Tongue (tissue), 3 donors: ENCODE measurements at places on chromosomes 2 and 18.

DNA sequence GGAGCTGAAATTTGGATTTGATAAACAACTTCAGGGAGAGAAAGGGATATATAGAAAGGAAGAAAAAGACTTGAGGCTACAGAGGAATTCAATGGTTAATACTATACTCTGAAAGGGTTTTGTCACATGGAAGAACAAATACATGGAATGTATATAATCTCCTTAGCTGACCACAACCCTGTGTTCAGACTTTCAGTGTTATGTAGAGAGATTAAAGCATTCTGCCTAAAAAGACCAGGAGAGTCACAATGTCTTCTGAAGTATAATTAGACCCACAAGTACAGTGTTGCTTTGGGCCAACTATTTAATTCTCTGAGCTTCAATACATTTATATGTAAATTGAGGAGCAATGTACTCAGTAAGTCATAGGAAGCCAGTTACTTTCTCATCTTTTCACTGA lies 123.8 kb upstream of the FSHR start:
- no peak for DNase-seq

GRCh38 chr2:42768706-42769256 lies 4.8 kb upstream of the OXER1 start:
- no peak for DNase-seq

DNA sequence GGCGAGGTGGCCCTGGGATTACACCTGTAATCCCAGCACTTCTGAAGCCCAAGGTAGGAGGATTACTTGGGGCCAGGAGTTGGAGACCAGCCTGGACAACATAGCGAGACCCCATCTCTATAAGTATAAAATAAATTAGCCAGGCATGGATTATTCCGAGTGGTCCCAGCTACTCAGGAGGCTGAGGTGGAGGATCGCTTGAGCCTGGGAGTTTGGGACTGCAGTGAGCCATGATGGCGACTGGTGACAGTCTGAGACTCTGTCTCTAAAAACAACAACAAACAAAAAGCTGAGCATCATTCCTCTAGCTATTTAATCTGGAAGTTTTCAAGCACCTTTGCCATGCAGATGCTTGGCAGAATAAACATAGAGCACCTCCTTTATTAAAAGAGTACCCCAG lies 21.8 kb upstream of the FAHD2A start:
- DNase-seq = no peak

- peak; percentile 97 for DNase-seq
Measured at GRCh38 chr2:28665041-28665704, 86.5 kb upstream of the PPP1CB start.

GRCh38 chr2:127389778-127390435 lies 2.1 kb upstream of the MAP3K2 start:
- DNase-seq = no peak

DNA sequence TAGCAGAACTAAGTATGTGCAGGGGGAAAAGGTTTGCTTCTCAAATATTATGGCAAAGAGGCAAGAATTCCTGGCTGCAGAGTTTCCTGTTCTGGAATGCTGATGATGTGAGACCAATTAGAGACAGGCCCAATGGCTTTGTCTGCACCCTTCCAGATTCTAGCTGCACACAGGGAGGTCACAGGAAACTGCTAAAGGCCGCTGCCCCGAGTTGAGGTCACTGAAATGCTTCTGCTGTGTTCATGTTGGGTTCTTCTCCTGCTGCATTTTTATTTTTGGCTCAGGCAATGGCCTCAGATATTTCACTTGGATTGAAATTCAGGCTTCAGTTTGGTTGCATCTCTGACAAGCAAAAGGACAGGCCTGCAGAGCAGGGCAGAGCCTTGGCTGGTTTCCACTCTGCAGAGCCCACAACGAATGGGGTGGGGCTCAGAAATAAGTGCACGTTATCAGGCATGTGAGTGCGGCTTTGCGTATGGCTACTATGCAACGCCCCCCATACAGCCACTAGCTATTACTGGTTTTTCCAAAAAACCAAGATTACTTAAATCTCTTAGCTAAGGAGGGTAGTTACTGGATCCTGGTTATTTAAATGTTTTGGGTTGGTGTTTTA lies 66.9 kb upstream of the FZD5 start:
- peak; percentile 29 for DNase-seq

DNA sequence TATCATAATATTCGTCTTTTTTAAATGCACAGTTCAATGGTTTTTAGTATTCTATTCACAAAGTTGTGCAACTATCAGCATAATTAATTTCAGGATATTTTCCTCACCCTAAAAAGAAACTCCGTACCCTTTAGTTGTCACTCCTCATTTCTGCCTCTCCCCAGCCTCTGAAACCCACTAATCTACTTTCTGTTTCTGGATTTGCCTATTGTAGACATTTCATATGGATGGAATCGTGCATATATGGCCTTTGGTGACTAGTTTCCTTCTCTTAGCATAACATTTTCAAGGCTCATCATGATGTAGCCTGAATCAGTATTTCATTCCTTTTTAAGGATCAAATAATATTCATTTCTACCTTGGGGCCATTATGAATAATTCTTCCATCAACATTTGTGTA lies 18.5 kb downstream of the NEURL3 start:
- no peak for DNase-seq

GRCh38 chr2:10005461-10006235 lies 37.7 kb upstream of the KLF11 start:
- DNase-seq = no peak
